NCI-H82 (cell line): ENCODE measurements at places on chromosomes 7 and 10.

- DNase-seq, result no peak
Measured at GRCh38 chr7:118306771-118307170, 82.3 kb downstream of the ANKRD7 start.

DNA sequence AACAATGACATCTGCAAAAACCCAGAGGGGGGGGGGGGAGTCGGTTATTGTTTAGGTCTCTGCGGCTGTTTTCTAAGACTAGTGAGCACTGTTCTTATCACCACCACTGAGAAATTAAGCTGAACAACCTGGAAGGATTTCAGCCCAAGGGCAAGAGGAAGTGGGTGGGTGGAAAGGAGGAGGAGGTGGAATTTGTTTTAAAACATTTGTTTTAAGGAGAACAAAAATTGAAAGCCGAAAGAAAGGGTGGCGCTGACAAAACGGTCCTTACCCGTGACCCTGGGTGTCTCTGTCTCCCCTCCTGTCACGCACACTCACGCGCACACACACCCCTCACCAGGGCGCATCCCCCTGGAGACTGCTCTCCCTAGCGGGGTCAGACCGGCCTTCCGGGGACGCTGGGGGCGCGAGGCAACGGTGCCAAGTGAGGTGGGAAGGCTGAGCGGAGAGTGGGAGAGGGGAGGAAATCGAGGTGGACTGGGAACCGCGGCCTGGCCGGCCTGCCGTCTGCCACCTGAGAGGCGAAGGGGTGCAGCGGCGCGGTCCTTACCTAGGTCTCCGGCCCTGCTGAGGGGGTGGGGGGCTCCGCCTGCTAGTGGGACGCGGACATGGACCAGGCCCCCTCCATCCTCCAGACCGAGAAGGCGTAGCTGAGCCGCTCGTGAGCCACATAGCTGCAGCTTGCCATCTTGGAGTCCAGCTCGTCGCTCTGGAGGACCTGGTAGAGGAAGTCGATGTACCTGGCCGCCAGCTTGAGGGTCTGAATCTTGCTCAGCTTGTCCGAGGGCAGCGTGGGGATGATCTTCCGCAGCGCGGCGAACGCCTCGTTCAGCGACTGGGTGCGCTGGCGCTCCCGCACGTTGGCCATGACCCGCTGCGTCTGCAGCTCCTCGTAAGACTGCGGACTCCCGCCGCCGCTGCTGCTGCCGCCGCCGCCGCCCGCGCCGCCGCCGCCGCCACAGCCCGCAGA lies 1.0 kb downstream of the TWIST1 start:
- peak; percentile 51 for DNase-seq

- no peak for DNase-seq
Measured at GRCh38 chr7:31079126-31079823, 27.2 kb downstream of the ADCYAP1R1 start.

DNA sequence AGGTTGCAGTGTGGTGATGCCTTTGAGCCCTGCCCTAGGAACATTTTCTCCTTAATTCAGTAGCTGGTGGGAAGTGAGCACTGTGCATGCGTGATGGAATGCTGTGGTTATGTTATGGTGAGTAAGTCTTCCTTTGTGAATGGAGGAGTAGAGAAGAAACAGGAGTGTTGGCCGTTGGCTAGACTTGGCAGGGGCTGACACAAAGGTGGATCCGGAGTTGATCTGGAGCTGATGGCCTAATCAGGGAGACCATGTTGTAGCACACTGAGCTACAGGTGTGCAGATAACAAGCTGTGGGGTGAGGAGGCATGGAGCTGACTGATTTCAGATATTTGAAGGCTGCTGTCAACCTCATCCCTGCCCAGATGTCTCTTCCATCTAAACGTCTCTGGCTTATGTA lies 122.3 kb downstream of the CNNM2 start:
- no peak for DNase-seq

DNA sequence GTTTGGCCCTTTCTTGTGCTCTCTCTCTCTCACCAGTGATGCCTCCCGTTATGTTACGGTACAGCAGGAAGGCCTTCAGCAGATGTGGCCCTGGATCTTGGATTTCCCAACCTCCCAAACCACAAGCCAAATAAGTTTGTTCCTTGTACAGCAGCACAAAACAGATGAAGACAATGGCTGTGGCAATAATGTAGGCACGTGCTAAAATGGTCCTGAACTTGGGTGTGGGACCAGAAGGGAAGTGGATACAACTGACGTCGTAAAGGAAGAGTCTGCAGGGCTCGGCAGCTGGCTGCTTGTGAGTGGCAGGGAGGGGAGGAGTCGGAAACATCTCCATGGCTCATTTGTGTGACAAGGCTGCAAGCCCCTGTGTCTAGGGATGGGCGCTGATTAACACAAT lies 26.8 kb downstream of the PROSER2 start:
- DNase-seq, result no peak

DNA sequence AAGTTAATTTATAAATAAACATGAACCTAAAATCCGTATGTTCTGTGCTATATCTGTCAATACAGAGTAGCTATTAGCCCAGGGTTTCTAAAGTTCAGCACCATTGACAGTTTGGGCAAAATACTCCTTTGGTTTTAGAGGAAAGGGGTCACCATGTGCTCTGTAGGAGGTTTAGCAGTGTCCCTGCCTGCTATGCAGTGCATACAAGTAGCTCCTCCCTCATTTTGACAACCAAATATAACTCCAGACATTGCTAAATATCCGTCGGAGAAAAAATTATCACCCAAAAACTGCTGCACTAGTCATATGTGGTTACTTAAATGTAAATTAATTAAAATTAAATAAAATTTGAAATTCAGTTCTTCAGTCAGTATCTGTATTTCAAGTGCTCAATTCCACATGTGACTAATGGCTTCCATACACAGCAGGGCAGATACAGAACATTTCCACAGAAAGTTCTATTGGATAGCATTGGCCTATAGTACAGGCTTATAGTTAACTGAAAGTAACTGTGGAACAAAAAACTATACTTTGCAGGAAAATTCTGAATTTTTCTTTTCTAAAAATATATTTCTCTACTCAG lies 6.4 kb downstream of the UPF2 start:
- DNase-seq, result no peak

- DNase-seq, result no peak
Measured at GRCh38 chr7:47089068-47089417, 492.9 kb downstream of the TNS3 start.

GRCh38 chr7:1124816-1125602 lies 35.0 kb downstream of the ZFAND2A start:
- no peak for DNase-seq

- no peak for DNase-seq
Measured at GRCh38 chr10:74047304-74047703, 49.4 kb downstream of the VCL start.

DNA sequence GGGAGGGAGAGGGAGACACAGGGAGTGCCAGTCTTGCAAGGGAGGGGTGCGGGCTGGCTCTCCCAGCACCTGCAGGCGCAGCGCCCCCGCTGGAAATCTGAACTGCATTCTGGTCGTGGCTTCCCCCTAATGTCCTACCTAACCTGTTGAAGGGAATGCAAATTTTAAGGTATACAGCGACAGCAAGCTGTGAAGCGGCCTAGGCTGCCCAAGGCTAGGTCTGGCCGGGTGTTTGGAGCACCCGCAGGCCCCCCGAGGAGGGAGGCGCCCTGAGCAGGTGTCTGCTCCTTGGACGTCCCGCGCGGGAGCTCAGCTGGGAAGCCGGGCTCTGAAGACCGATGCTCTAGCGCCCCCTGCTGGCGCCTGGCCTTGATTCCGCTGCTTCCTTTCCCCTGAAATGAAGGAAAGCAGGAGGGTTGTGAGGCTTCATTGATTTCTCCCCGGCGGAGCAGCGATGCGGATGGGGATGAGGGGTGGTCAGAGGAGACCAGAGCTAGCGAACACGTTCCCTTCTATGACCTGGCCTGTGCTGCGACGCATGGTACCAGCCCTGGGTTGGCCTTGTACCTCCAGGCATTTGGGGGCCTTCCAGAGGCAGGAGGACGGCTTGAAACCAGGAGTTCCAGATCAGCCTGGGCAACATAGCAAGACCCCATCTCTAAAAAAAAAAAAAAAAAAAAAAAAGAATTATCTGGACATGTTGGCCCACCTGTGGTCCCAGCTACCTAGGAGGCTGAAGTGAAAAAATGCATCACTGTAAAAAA lies 601.3 kb downstream of the GALNT17 start:
- peak; percentile 91 for DNase-seq

DNA sequence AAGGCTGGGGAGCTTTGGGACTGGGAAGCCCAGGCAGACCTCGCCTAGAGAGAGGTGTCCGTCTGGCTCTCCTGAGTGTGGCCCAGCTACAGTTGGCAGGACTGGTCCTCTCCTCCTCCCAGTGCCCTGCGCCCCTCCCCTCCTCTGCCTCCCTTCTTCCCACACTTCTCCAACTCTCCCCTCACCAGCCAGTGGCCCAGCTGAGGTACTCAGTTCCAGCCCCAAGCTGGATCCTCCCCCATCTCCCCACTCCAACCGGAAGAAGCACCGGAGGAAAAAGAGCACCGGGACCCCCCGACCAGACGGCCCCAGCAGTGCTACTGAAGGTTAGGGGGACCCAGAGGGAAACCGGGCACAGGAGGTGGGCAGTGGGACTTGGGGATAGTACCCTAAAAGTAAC lies 27.7 kb downstream of the GBX1 start:
- no peak for DNase-seq
